ENCODE measurements at places on chromosomes 7 and 10.
A peak's percentile ranks its signal among the peaks of the same experiment; 100 is the strongest.

GRCh38 chr7:19491371-19491770, 217.5 kb downstream of the POLR1F start:
- no peak for DNase-seq

GRCh38 chr7:29319719-29320521, 125.3 kb downstream of the CHN2 start:
- no peak for DNase-seq

DNA sequence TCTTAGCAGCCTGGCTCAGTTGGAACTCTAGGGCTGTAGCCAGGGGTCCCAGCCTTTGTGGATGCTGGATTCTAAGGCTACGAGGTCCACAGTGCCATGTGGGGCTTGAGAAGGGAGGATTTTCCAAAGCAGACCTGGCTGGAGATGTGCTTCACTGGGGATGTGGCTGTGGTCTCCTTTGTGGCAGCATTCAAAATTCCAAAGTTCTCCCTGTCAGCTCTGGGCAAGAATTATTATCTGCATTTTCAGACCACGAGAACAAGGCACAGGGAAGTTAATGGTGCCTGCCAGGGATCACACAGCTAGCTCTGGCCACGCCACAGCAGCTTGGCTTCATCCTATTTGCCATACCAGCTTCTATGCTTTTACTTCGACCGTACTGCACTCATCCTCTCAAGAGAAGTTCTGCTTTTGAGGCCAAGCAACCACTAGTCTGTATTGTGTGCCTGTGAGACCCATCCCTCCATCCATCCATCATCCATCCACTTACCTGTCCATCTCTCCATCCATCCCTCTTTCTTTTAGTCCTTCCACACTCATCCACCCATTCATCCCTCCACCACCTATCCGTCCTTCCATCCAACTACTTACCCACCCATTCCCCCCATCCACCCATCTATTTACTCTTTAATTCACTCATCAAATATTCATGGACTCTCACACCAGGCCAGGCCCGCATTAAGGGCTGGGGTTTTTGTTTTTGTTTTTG, 71.5 kb downstream of the ZMIZ1 start:
- no peak for DNase-seq

DNA sequence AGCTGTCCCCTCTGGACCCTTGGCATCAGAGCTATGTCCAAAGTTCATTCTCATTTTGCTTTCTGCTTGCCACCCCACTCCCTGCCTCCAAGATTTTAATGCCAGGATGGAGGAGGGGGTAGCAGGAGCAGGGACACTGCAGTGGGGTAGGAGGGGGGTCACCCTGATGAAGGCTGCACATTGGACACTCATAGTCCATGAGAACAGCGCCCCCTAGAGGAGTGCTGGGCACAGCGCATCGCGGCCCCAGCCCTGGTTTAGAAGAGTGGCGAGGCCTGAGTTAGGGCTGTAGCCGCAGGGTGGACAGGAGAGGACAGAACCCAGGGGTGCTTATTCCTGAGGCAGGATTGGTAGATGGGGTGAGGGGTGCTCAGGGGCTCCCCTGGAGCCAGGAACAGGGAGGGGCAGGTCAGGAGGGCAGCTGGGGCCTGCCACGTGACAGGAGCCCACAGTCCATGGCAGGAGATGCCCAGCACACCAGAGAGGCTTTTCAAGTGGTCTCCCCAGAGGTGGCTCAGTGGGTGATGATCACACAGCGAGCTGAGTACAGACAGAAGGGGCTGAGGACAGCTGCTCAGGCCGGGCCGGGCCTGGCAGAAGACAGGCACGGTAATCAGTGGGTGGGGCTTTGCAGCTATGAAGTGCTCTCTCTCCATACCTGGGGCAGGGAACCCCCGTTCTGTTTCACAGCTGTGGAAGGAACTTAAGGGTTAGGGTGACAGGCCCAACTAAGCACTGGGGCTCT, 71.4 kb downstream of the NEURL1 start:
- peak; percentile 29 for DNase-seq

DNA sequence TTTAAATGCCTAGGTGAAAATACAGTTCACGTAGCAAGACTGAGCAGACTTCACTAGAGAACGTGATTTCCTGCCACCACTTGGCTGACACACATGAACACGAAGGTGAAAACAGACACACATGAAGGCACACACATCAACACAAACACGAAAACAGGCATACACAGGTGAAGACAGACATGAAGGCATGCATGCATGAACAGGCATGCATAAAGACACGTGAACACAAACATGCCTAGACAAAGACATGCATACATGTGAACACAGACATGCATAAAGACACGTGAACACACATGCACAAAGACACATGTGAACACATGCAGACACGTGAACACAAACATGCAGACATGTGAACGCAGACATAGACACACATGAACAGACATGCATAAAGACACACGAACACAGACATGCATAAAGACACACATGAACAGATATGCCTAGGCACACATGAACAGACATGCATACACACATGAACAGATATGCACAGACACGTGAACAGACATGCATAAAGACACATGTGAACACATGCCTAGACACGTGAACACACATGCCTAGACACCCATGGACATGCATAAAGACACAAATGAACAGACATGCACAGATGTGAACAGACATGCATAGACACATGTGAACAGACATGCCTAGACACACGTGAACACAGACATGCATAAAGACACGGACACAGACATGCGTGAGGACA, 243.1 kb downstream of the ZMYND11 start:
- no peak for DNase-seq

GRCh38 chr10:48417374-48417773, 110.9 kb downstream of the MAPK8 start:
- no peak for DNase-seq

- DNase-seq, result no peak
Observed at GRCh38 chr7:86407291-86407690, 236.4 kb upstream of the GRM3 start.

GRCh38 chr7:84837405-84837804, 349.5 kb downstream of the SEMA3D start:
- DNase-seq, result no peak

DNA sequence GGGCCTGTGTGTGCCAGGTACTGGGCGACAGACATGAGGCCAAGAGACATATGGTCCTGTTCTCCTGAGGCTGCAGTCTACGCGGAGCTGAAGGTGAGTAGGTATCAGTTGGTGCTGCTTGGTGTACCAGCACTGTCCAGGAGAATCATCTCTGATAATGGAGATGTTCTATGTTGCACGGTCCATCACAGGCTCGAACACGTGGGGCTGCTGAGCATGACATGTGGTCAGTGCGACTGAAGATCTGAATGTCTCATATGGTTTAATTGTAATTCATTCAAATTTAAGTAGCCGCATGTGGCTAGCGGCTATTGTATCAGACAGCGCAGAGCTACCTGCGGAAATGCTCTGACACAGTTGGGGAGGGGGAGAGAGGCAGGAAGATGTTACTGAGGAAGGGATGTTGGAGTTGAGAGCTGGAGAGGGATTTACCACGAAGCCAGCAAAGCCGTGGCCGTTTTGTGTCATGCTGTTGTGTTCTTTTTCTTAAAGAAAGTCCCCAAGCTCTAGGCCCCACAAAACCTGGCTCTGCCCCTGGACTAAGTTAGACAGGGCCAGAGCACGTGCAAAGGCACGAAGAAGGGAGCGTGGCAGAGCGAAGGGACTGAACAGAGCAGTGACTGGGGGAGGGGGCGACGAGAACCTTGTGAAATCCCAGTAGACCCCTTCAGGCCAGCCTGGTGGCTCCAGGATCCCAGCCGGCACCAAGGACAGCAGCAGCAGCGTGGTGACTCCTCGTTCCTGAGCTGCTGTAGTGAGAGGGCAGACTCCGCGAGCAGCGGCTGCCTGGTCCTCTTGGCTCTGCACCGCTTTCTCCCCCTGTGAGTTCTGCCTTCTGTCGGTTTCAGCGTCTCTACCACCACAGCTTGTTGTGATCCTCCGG, 20.0 kb downstream of the SMKR1 start:
- no peak for DNase-seq

GRCh38 chr7:22676385-22676784, 50.6 kb upstream of the IL6 start:
- DNase-seq, result no peak

GRCh38 chr10:16562891-16563290, 41.2 kb upstream of the C1QL3 start:
- no peak for DNase-seq

GRCh38 chr10:36182179-36182566, 540.1 kb upstream of the FZD8 start:
- no peak for DNase-seq

GRCh38 chr10:122730238-122730637, 30.6 kb upstream of the C10orf120 start:
- DNase-seq, result no peak

Data from stimulated activated CD8-positive, alpha-beta memory T cell treated with anti-CD3 and anti-CD28 coated beads, Interleukin-15, amount 100 ng/mL, for 24 hours (primary cell).